ENCODE measurements at places on chromosomes 2 and 18. TPM values are rescaled to one million over a fixed set of nuclear protein-coding genes. Genes with fewer than 3 reads are reported as not detected.

LYPD6 gene
- 0.83 TPM for total RNA-seq

DNA sequence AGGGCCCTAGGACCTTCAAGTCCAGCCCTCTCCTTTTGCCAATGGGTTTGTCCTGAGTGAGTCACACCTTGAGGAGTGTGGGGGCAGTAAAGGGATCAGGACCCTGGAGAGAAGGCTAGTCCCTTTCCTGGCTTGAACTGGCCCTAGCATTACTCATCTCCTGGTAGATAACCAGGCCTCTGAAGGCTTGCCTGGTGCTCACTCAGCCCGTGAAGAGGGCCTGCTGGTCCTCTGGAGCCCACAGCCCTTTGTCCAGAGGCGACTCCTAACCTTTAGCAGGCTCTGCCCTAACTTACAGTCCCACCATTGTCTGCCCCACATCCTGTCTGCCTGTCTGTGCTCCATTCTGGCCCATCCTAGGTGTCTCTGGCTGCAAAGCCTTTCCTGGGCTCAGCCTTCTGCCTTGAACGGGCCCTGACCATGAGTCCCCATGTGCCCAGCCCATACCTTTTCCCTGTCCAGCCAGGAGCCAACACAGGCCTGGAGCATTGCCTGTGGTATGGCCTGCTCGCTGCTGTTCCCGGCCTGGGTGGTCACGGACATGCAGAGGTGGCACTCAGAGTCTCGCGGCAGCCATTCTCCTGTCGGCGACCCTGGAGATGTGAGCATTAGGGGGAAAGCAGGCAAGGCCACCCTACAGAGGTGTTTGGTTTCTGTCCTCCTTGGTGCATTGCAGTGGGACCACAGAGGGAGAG is 5.0 kb downstream of the SFTPB start:
- DNase-seq: no peak

- DNase-seq: no peak
Measured at GRCh38 chr2:64213532-64214275, 69.5 kb upstream of the PELI1 start.

GRCh38 chr2:113156278-113157117 is 17.3 kb upstream of the PSD4 start:
- no peak for DNase-seq

- no peak for DNase-seq
Measured at GRCh38 chr2:136322428-136322827, 204.5 kb upstream of the CXCR4 start.

ASB3 gene
- total RNA-seq: 12.3 TPM
